ENCODE measurements at places on chromosomes 13 and 19. TPM values are rescaled to one million over a fixed set of nuclear protein-coding genes. Genes with fewer than 3 reads are reported as not detected.

DNA sequence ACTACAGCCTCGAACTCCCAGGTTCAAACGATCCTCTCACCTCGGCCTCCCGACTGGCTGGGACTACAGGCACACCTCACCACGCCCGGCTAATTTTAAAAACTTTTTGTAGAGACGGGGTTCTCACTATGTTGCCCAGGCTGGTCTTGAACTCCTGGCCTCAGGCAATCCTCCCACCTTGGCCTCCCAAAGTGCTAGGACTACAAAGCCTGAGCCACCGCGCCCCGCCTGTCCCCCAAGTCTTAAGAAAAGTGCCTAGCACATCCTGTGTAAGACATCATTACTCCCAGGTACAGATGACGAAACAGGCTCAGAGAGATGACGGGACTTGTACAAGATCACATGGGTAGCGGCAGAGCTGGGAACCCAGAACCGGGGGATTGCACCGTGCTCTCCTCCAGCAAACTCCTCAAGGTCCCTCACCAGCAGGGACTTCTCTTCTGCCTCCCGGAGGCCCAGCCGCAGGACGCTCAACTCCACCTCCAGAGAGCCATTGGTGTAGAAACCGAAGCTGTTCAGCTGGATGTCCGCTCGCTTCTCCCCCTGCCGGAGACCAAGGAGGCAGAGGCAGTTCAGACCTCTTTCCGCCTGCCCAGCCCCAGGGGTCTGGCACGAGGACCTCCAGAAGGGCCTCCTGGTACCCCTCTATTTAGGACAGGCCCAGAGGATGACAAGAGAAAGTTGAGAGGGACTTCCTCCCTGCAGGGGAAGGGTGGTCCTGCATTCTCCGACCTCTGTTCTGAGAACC is 1.0 kb downstream of the GPR108 start:
- no peak for DNase-seq

GRCh38 chr13:24678151-24678550 is 2.1 kb upstream of the ATP12A start:
- no peak for DNase-seq

DNA sequence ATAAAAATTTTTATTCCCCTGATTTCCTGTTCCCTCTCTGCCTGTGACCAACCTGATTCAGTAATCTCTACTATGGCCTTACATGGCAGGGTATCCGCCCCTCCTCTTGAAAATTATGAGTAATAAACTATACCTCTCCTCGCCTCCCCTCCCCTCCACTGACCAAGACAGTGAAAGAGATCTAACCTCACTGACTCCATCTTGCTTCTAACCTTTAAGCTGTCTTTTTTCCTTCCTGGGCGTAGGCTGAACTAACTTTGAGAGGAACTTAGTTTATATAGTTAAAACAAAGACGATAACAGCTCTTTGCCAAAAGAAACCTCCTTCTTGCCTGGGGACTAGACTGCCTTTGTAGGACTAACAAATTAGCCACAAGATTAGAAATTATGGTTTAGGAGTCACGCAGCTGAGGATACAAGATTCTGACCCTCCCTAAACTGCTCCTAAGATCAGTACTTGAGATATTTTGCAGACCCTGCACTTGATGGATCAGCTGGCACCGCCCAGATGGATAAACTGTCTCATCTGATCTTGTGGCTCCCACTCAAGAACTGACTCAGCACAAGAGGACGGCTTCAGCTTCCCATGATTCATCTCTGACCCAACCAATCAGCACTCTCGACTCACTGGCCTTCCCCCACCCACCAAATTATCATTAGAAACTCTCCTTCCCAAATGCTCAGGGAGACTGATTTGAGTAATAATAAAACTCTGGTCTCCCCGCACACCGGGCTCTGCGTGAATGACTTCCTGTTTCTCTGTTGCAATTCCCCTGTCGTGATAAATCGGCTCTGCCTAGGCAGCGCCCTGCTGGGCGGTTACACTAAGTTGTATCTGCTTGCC is 187.1 kb downstream of the TDRD3 start:
- peak; percentile 5 for DNase-seq

- DNase-seq: no peak
These were observed 8.7 kb downstream of the CEACAM4 start for GRCh38 chr19:41617941-41618730.

DNA sequence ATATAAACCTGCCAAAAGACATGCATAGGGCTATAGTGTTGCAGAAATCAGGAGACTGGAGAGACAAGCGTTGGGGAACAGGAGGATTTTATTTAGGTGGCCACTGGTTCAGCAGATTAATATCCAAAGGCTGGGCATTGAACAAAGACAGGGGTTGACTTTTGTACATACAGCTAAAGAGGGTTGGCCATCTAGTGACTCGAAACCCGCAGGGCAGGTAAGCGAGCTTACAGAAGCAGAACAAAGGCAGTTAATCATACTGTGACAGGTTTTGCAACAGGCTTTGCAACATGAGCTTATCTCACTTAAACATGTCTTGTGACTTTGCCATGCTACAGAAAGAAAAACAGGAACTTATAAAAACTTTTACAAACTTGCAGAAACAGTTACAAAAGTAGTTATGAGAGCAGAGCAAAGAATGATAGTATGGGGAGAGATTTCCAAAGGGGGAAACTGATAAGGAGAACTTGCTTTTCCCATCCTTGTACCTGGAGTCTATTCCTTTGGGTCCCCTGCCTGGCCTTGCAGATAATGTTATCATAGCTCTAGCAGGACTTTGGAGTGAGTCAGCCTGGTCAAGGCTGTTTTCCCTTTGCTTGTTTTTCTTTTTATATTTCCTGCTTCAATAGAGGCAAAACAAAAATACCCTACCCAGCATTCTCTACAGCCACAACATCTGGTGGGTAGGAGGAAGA is 234.2 kb downstream of the PCDH17 start:
- no peak for DNase-seq

DNA sequence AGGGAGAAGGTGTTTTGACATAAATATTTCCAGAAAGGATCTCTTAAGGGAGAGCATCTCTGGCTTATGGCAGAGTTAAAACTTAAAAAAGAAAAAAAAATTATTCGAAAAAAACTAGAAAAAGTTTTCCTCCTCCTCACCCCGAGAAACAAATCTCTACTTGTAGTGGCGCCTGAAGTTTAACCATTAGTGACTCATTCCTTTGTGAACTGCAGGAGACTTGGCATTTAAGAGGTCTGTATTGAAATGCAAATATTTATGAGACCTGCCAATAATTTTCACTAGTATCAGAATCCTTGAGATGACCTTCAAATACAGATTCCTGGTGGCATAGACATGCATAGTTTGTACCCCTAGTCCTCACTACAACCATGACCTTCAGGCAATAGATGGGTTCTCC is 64.9 kb upstream of the MED4 start:
- no peak for DNase-seq

Gene ZNF426
- total RNA-seq: 10.6 TPM

DNA sequence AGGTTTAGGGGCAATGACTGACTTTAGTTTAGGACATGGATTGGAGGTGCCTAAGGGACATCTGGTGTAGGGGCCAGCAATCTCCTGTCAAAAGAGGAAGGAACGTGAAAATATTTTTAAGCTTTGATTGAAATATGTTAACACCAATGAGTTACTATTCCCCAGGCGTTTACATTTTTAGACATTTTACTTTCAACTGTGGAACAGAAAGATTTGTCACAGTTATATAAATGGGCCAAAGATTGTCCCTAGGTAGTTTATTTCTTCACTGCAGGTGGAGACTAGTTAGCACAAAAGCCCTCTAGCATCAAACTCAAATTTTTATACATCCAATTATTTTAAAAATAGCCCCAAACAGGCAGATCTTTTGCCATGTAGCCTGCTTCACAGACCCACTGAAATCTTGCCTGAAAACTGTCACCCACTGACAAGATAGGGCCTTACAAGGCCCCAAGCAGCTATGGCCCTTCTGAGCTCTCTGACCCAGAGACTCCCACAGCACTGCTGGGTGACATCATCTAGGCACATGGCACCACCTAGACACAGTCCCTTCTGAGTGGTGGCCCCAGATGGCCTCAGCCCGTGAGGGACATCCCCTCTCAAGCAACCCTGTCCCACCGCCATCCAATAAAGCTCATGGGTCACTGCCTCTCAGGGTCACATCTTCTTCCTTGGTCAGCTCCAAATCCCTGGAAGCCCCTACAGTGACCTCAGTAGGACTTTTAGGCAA is 64.8 kb upstream of the DOCK9 start:
- no peak for DNase-seq

- no peak for DNase-seq
These were observed 113.2 kb upstream of the MCF2L start for GRCh38 chr13:112855859-112856258.

Gene C19orf67
- not detected for total RNA-seq

DNA sequence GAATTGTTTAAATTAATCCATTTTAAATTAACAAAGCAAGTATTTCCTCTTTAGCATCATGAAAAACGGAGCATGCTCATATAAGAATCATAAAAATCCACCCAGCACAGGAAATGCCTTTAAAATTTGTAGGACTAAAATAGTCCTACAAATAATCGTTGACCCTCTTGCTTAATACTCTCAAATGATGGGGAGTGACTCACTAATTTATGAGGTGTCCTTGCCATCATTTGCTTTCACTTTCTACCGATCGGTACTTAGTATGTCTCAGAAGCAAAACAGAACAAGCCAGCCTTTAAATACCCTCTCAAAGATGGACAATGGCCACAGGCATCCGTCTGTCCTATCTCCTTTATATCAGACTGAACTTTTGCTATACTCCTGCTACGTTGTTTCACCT is 97.2 kb downstream of the SUCLA2 start:
- no peak for DNase-seq

Gene GPC6
- total RNA-seq: 34.9 TPM
